Mammary microvascular endothelial cell (primary cell): ENCODE measurements at places on chromosomes 7 and 10. TPM values are rescaled to one million over a fixed set of nuclear protein-coding genes. Genes with fewer than 3 reads are reported as not detected.

Gene FAM200A
- 3.0 and 3.9 TPM in 2 replicates for total RNA-seq

Gene ASCC1
- total RNA-seq: 27.7 and 28.2 TPM in 2 replicates

Gene CACNA2D1
- 10.3 and 18.3 TPM in 2 replicates for total RNA-seq

Gene TEX47
- total RNA-seq: not detected in 2 replicates

Gene PKD2L1
- not detected in 2 replicates for total RNA-seq

Gene ZSWIM8
- 64.2 and 66.7 TPM in 2 replicates for total RNA-seq

Gene CCDC6
- 18.3 and 19.4 TPM in 2 replicates for total RNA-seq

Gene ANKRD22
- total RNA-seq: not detected in 2 replicates

Gene CLDN3
- total RNA-seq: 0.98 and 1.2 TPM in 2 replicates

Gene NRG3
- total RNA-seq: 0.13 and 0.20 TPM in 2 replicates

Gene PIK3CG
- total RNA-seq: 4.7 and 5.8 TPM in 2 replicates

Gene C10orf67
- total RNA-seq: not detected in 2 replicates

Gene POM121
- total RNA-seq: 9.6 and 10.2 TPM in 2 replicates

Gene STRA8
- total RNA-seq: not detected in 2 replicates

Gene JAZF1
- total RNA-seq: 6.6 and 7.5 TPM in 2 replicates

Gene EN2
- not detected in 2 replicates for total RNA-seq

Gene IFIT1B
- 0.34 TPM in 1 of 2 replicates, not detected in the other for total RNA-seq

Gene VSTM4
- 0.34 and 0.40 TPM in 2 replicates for total RNA-seq
